RWPE2 (cell line): ENCODE measurements at places on chromosomes 1 and 21.

- no peak for DNase-seq
These were observed 1159.8 kb upstream of the ADGRL2 start for GRCh38 chr1:80640978-80641377.

DNA sequence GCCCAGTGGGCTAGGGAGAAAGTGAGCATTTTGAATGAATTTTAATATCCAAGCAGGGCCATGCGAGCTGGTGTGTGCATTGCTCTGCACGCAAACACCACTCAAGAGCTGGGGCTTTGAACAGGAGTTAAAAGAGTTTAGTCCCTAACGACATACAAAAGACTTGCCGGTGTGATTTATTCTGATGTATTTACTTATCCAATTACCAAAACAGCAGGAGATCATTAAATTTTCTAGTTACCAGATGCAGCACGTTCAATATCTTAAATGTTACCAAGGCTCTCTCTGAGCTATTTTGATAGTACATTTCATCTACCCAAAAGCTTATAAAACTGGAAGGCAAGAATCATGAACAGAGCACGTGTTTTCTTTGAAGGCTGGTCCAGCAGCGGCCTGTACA, 30.0 kb upstream of the DMRTA2 start:
- no peak for DNase-seq

DNA sequence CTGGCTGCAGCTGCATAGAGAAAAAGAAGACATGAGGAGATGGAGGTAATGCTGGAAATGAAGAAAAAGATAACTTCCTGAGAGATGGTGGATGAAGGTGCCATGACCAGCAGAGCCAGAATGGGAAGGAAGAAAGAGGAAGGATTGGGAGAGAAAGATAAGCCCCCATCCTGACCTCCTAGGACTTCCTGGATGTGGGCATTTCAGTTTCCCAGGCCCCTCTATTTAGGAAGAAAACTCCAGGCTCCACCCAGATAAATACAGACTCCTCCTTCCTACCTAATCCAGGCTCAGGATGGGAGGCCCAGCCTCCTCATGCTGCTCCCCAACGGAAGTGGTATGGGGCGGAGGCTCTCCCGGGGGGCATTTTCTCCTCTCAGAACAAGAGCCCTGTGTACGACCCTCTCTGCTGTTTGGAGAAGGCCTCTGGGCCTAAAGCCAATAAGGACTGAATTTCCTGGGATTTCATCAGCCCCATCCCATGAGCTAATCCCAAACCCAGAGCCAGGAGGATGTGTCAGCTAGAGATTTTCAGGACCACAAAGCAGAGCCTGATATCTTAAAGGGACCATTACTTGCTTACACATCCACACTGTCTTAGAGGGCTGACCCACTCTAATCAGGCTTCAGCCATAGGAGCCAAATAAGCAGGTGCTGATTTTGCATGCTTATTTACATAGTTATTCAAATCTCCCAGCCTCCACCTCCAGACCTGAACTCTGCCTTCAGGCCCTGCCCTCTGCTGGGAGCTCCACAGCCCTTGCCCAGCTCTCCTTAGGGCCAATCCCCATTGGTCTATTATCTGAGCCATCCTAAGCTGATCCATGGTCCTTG, 5.1 kb upstream of the ARHGEF2 start:
- DNase-seq, result peak; percentile 90

DNA sequence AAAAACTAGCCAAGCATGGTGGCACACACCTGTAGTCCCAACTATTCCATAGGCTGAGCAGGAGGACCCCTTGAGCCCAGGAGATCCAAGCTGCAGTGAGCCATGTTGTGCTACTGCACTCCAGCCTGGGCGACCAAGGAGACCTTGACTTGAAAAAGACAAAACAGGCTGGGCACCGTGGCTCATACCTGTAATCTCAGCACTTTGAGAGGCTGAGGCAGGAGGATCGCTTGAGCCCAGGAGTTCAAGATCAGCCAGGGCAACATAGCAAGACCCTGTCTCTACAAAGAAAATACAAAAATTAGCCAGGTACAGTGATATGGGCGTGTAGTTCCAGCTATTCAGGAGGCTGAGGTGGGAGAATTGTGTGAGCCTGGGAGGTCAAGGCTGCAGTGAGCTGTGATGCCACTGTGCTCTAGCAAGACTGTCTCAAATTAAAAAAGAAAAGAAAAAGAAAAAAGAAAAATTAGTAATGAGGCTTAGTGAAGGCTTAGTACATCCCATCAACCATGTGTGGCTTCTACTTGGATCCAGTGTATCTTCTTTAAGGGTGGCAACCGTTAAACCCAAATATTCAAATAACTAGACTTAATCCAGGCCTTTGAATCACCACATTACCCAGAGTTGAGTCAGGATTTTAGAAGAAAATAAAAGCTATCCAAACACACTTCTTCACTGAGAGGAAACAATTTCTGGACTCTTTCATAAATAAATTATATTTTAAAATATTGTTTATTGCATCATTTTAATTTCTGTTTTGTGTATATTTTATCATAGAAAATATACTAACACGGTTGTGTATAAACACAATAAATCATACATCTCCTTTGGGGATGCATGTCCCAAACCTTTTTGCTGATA, 74.3 kb upstream of the RAB4A start:
- no peak for DNase-seq
